ENCODE measurements at places on chromosomes 4 and X.

DNA sequence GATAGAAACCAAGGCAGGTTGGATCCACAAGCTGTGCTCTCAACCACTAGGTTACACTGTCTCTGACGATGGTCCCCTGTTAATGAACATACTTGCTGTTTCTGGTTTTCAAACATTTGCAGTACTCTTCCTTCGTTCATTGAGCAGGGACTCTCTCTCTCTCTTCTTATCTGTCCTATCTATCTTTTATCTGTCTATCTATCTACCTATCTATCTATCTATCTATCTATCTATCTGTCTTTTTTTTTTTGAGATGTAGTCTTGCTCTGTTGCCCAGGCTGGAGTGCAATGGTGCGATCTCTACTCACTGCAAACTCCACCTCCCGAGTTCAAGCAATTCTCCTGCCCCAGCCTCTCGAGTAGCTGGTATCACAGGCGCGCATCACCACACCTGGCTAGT, 9.4 kb upstream of the CT47C1 start:
- no peak for DNase-seq

- no peak for DNase-seq
Measured at GRCh38 chr4:164799410-164799809, 45.5 kb downstream of the SMIM31 start.

DNA sequence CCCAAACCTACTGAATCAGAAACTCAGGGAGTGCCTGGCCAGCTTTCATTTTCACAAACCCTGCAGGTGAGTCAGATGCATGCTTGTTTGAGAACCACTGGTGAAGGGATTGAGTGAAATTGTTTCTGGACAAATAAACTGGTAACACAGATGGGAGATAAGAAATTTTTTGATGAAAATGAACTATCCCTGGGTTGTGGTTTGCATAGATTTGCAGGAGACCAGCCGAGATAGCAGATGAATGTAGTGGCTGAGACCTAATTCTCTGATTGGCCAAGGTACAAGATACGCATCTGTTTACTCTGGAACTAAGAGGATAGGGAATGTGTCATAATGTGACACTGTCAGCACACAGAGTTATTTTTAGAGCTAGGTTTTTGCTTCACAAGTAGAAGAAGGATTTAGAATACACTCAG, 117.8 kb upstream of the NOCT start:
- no peak for DNase-seq

- no peak for DNase-seq
Measured at GRCh38 chrX:39480963-39481362, 616.8 kb downstream of the BCOR start.

GRCh38 chrX:47683829-47684205, 24.8 kb upstream of the UXT start:
- DNase-seq = no peak

- DNase-seq = no peak
Measured at GRCh38 chr4:98905839-98906238, 23.1 kb downstream of the EIF4E start.

- no peak for DNase-seq
Measured at GRCh38 chrX:23114241-23114640, 114.5 kb downstream of the DDX53 start.

DNA sequence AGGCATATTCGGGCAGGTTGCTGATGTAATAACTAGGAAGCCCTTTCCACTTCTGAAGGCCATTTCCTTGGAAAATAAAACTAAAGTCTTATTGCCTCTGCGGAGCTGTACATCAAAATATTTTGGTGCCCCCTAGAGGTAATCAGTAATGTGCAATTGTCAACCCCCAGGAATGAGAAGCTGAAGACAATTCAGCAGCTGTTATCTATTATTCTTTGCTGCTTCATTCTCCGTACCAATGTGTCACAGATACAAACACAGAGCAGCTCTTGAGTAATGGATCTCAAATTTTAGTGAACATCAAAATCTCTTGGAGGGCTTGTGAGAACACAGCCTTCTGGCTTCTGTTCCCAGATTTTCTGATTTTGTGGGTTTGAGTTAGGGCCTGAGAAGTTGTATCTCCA, 3.5 kb upstream of the SLIT2 start:
- DNase-seq = no peak

DNA sequence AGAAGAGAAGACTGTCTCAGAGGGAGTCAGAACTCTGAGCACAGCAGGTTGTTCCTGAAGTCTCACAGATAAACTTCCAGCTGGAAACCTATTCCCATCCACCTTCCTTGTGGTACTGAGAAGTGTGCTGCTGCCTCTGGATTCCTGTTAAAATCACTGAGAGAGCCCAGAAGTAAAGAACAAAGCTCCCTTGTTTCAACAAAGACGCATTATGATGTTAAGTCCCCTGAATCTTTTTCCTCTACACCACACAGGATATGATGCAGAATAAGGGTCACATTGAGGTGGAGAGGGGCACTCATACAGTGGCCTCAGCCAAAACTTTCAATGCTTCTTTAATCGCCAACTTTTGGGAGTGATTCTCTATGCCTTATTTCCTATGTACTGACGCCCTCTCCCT, 321.0 kb downstream of the OPHN1 start:
- no peak for DNase-seq

DNA sequence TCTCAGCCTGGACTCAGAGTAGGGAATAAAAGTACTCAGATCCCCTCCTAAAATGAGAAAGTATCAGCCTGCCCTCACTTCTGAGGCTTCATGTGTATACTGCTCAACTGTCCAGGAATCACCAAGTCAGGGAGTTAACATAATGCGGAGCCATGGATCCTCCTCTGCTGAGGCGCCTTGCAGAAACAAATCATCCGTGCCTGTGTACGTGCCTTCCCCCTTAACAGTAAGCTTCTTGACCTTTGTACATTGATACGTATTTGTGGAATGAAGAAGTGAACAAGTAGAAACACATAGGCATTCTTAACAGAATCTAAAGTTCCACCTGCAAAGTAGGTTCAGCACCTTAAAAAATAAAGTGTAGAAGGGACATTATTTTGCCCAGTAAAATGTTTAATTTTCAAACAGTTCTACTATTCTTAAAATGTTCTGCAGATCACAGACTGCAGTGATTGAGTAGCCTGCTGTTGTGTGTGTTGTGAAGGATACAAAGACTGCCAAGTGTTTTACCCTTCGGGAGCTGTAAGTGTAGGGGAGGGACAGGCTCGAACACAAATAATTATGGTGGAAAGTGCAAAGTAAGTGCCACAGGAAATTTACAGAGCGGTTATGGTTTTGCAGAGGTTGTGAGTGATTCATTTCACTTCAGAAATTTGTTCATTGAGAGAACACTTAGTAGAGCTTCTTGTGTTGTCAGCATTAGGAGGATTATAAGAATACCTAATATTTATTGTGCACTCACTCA, 61.9 kb downstream of the ARHGAP10 start:
- no peak for DNase-seq

DNA sequence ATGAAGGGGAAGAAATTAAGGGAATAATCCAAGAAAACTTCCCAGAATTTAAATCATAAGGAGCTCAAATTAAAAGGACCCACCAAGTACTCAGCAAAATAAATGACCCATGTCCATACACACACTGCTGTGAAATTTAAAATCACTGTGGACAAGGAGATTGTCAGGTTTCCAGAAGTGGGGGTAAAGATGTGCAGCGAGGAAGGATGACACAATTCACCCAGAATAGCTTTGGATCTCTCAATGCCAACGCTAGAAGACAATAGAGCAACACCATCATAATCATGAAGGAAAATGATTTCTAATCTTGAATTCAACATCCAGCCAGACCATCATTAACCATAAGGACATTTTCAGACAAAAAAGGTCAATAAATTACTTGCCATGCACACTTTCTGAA, 65.7 kb downstream of the CASK start:
- no peak for DNase-seq

GRCh38 chrX:9267415-9267814, 197.4 kb upstream of the TBL1X start:
- no peak for DNase-seq

- DNase-seq = no peak
Measured at GRCh38 chr4:168945291-168945690, 64.8 kb downstream of the CBR4 start.

DNA sequence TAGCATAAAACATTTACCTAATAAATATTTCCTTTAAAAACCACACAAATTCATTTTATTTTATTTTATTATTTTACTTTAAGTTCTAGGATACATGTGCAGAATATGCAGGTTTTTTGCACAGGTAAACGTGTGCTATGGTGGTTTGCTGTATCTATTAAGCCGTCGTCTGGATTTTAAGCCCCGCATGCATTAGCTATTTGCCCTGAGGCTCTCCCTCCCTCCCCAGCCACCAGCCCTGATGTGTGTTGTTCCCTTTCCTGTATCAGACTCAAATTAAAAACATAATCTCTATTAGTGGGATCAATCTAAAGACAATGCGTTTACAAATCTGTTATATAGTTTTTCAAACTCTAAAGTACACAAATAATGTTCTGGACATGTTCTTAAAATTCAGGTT, 1.2 kb upstream of the HTN3 start:
- no peak for DNase-seq

DNA sequence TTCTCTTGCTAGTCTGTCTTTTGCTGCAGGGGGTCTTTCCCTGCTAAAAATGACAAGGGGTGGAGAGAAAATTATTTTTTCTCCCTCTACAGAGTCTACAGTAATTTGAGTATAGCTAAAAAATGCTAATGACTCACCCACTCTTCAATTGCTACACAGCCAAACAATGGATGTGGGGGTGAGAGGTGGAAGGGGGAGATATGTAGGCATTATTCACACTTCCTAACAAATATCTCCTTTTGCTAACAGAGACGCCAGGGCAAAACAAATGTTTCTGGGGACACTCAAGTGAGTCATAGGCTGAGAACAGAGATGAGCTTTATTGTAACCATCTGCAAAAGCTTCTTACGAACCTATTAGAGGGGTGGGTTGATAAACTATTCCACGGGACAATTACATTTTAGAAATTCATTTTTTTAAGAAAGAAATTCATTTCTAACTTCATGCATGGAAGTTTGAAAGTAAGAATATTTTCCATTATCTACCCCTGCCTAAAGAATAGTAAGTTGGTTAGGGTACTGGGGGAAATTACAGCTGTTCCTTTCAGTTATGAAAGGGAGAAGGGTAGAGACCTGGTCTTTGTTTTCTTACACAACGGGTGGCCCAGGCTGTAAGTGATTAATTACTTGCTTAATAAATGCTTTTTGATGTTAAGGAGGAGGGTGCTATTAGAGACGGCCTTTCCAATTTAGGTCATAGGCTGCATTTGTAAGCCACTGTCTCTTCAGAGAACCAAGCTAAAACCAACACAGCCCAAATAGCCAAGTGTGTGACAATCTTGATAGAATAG, 12.8 kb downstream of the SCD5 start:
- DNase-seq = no peak

DNA sequence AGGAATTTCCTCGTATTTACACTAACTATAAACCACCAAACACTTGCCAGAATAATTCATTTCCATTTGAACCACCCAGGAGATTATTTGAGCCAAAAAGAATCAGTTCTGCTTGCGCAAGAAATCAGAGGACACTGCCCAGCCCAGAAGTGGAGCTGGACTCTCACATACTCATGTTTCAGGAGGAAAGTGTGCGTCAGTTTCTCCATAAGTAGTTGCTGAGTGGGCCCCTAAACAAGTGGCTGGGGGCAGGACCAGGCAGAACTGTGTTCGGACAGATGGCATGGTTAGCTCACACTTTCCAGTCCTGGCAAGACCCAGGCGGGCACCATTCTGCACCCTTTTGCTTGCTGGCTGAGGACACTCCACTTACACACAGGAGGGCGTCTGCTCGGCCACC, 38.8 kb downstream of the BTC start:
- DNase-seq = peak; percentile 59

DNA sequence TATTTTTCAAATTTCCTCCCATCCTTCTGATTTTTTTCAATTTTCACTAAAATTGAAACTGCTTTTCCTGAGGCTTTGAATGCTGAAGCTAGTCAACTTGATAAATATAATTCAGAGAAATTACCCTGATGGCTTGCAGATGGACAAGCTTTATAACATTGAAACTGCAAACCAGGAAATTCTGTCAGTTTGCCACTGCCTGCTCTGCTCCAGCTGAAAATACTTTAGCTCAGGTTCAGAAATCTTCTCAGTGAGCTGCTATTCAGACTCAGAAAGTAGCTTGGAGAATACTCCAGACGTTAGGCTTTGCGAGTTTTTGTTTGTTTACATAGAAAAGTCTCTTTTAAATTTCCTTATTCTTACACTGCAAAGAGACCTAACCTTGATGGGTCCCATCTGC, 1574.7 kb downstream of the STIM2 start:
- no peak for DNase-seq

GRCh38 chrX:12497832-12498591, 293.2 kb upstream of the PRPS2 start:
- no peak for DNase-seq

GRCh38 chr4:25439918-25440477, 62.9 kb downstream of the ANAPC4 start:
- no peak for DNase-seq

- DNase-seq = no peak
Measured at GRCh38 chr4:119130365-119131065, 5.1 kb upstream of the MYOZ2 start.

DNA sequence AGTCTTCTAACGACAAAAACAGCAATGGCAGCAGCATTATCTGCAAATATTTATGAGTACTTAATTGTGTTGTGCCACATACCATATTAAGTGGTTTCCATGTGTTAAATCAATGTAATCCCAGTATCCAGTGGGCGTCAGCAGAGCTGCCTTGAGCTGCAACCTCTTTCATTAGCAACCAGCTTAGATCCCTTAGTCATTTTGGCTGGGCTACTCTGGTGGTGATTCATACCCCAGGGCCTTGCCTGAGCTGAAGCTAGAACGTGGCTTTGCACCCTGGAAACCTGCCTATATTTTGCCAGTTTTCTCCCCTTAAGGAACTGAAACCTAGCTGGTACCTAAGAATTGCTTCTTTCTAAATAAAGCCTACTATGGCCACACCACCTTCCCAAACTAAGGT, 474.3 kb upstream of the FTHL17 start:
- no peak for DNase-seq

- no peak for DNase-seq
Measured at GRCh38 chr4:151169223-151169622, 69.8 kb downstream of the RPS3A start.

DNA sequence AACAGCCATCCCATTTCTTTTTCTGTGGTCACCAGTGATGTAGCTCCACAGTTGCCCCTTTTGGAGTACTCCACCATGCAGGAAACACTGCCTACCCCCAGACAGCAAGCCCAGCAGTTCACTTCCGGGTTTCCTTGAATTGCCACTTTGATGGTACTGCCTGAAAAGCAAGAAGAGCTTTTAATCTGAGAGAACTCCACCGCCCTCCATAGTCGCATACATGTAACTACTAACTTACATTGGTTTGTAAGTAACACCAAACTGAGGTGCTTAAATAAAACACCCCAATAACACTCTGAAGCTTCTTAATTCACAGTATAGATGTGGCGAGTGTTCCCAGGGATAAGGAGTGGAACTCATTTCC, 53.6 kb upstream of the HPSE start:
- no peak for DNase-seq

GRCh38 chr4:67049446-67049845, 495.9 kb downstream of the CENPC start:
- no peak for DNase-seq

GRCh38 chr4:100494166-100494565, 23.7 kb downstream of the EMCN start:
- DNase-seq = no peak

All from chondrocyte (in vitro differentiated cells).